ENCODE measurements at places on chromosomes 7 and 10. TPM values are rescaled to one million over a fixed set of nuclear protein-coding genes. Genes with fewer than 3 reads are reported as not detected.
A peak's percentile ranks its signal among the peaks of the same experiment; 100 is the strongest.

DNA sequence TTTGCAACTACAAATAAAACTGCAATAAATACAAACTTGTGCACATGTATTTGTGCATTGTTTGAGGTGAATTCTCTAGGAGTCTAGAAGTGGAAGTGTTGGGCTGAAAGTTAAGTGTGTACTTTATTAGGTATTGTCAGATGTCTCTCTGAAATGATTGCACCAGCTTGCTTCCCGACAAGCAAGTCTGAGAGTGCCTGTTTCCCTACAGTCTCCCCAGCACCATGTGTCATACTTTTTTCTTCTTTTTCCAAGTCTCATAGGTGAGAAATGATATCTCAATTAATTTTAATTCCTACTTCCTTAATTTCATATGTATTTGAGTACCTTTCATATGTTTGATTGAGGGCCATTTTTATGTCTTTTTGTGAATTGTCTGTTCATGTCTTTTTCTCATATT is 336.2 kb downstream of the PAXIP1 start:
- no peak overlapping the region for H3K4me3 ChIP-seq
- H3K27ac ChIP-seq, result no peak overlapping the region
- H3K27me3 ChIP-seq, result no peaks in the 10 kb centered on the region
- H3K4me1 ChIP-seq, result no peaks in the 10 kb centered on the region
- no peak for DNase-seq

GRCh38 chr10:683448-684071 is 5.9 kb downstream of the DIP2C start:
- peak overlapping the region; percentile 66 for H3K27ac ChIP-seq
- no peaks in the 10 kb centered on the region for H3K27me3 ChIP-seq
- no peaks in the 10 kb centered on the region for H3K36me3 ChIP-seq
- no peak for DNase-seq

The NSMCE4A gene
- 31.0 TPM for total RNA-seq

The LRRC61 gene
- not detected for total RNA-seq

DNA sequence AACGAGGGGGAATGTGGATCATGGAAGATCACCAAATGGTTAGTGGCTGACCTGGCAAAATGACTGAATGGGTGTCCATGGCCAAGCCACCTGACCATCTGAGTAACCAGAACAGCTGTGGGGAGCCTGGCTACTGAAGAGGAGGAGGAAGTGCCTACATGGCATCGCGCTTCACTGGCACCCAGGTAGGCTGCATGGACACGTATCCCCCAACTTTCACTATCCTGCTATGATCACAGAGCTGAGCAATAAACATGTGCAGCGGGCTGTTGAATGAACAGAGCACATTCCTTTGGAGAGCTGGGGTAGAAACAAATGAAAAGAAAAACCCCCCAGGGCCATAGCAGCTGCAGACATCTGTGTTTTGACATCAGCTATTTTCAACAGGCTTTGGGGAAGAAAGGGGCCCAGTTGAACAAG is 6.5 kb downstream of the AKR1B1 start:
- no peaks in the 10 kb centered on the region for H3K27me3 ChIP-seq
- peak overlapping the region; percentile 57 for H3K27ac ChIP-seq
- peaks cover 16% of the 10 kb centered on the region for H3K36me3 ChIP-seq
- peaks cover 24% of the 10 kb centered on the region for H3K4me1 ChIP-seq

DNA sequence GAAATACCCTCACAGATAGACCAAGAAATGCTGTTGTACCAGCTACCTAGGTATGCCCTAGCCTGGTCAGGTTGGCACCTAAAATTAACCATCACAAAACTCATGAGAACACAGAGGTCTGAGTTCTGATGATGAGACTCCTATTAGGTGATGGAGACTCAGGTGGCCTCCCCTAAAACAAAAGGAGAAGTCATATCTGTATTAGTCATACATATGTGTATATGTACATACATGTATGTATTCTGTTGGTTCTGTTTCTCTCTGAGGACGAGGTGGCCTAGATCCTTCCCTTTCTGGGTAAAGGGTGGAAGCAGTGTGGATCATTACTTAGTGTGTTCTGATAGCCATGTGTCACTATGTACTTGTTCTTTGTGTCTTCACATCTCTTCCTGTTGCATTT is 207.2 kb upstream of the PRSS1 start:
- no peak for DNase-seq
- no peaks in the 10 kb centered on the region for H3K36me3 ChIP-seq
- H3K27me3 ChIP-seq, result no peaks in the 10 kb centered on the region
- H3K27ac ChIP-seq, result no peak overlapping the region
- peaks cover 19% of the 10 kb centered on the region for H3K4me1 ChIP-seq
- no peak overlapping the region for H3K4me3 ChIP-seq

- no peaks in the 10 kb centered on the region for H3K36me3 ChIP-seq
- H3K4me3 ChIP-seq, result no peak overlapping the region
- no peak for DNase-seq
- H3K27ac ChIP-seq, result no peak overlapping the region
Observed at GRCh38 chr10:29202386-29202940, 86.4 kb upstream of the LYZL1 start.

DNA sequence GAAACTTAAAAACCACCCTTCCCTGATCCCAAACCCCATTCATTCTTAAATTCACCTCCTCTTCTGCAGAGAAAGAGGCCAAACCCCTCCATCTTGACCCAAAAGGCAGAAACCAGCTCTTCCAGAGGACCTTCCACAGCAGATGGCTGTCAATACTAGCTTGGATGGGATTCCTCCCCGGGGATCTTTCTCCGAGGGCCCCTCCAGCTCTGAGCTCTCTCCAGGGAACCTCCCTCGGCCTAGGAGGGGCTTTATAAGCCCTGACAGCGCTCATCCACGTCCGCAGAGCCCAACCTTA is 5.4 kb downstream of the TNRC18 start:
- H3K27me3 ChIP-seq, result no peaks in the 10 kb centered on the region
- H3K27ac ChIP-seq, result peak overlapping the region; percentile 83
- H3K4me3 ChIP-seq, result peak overlapping the region; percentile 80
- H3K36me3 ChIP-seq, result peaks cover 17% of the 10 kb centered on the region
- peaks cover 42% of the 10 kb centered on the region for H3K4me1 ChIP-seq

The ACTR1A gene
- total RNA-seq, result 123 TPM

GRCh38 chr10:48744587-48744986 is 59.9 kb downstream of the WDFY4 start:
- no peaks in the 10 kb centered on the region for H3K4me1 ChIP-seq
- H3K27me3 ChIP-seq, result peaks cover 4% of the 10 kb centered on the region
- H3K36me3 ChIP-seq, result no peaks in the 10 kb centered on the region
- no peak overlapping the region for H3K4me3 ChIP-seq

- no peaks in the 10 kb centered on the region for H3K36me3 ChIP-seq
- H3K27ac ChIP-seq, result no peak overlapping the region
Observed at GRCh38 chr7:148260599-148260998, 330.0 kb upstream of the C7orf33 start.

DNA sequence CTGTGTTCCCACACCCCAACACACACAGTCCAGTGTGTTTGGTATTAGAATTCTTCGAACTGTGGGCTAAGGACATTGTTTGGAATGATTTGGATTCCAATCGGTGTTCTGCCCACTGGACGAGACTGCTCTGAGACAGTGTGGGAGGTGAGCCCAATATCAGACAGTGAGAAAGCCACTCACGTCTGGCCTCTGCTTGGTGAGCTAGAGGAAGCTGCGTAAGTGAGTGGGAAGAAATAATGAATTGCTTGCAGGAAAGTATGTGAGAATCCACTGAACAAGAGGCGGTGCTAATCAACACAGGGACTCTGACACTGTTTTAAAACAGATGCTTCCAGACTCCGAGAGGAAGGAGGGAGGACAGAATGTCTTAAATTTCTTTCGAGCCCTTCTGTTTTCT is 675.0 kb upstream of the ANKRD30A start:
- H3K36me3 ChIP-seq, result no peaks in the 10 kb centered on the region
- H3K4me1 ChIP-seq, result peaks cover 12% of the 10 kb centered on the region
- DNase-seq, result no peak
- H3K27ac ChIP-seq, result no peak overlapping the region
- H3K27me3 ChIP-seq, result no peaks in the 10 kb centered on the region

- H3K36me3 ChIP-seq, result peaks cover 1% of the 10 kb centered on the region
- H3K27ac ChIP-seq, result peak overlapping the region; percentile 70
- H3K4me1 ChIP-seq, result peaks cover 29% of the 10 kb centered on the region
- DNase-seq, result no peak
Observed at GRCh38 chr7:48182718-48183369, 11.6 kb downstream of the ABCA13 start.

- H3K4me1 ChIP-seq, result peaks cover 22% of the 10 kb centered on the region
- DNase-seq, result no peak
- H3K27ac ChIP-seq, result no peak overlapping the region
Observed at GRCh38 chr7:105765846-105766245, 110.6 kb downstream of the ATXN7L1 start.

DNA sequence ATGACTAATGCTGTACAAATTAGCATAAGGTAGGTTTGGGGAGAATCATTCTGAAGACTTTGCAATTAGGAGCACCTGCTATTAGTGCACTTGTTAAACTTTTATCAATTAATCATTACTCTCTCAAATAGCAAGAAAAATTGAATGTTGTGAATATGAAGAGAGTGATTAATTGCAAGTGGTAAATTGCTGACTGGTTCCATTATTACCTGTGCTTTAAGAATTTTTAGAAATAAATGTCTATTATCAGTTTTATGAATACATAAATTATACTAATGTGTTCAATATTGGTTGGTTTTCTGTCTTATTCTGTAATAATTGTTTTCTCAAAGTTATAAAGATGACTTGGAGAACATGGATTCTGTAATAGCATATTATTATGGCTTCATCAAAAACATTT is 47.3 kb upstream of the TMEM26 start:
- no peak overlapping the region for H3K27ac ChIP-seq
- no peaks in the 10 kb centered on the region for H3K36me3 ChIP-seq
- H3K4me1 ChIP-seq, result peaks cover 3% of the 10 kb centered on the region

The AKR1C8 gene
- not detected for total RNA-seq

The KAZALD1 gene
- total RNA-seq, result 43.0 TPM

DNA sequence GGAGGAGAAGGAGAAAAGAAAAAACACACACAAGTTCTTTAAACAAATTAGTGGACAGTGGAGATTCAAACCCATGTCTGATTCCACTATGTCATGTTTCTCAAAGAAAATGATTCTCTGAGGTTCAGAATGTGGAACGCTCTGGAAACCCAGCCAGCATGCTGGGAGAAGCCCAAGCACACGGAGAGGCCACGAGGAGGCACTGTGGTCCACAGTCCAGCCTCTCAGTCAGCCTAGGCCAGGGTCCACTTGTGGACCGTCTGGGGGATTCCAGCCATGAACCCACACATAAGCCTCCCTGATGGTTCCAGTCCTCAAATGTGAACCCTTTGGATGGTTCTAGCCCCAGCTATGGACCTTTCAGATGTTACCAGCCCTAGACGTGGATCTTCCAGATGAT is 73.4 kb downstream of the CAV1 start:
- no peak overlapping the region for H3K4me3 ChIP-seq
- H3K27me3 ChIP-seq, result no peaks in the 10 kb centered on the region
- no peaks in the 10 kb centered on the region for H3K36me3 ChIP-seq
- no peak for DNase-seq

- H3K4me3 ChIP-seq, result no peak overlapping the region
- peaks cover 33% of the 10 kb centered on the region for H3K27me3 ChIP-seq
- peaks cover 14% of the 10 kb centered on the region for H3K4me1 ChIP-seq
Observed at GRCh38 chr10:100895346-100895745, 17.4 kb upstream of the SLF2 start.

- no peaks in the 10 kb centered on the region for H3K4me1 ChIP-seq
- DNase-seq, result no peak
- no peaks in the 10 kb centered on the region for H3K27me3 ChIP-seq
- H3K36me3 ChIP-seq, result no peaks in the 10 kb centered on the region
Observed at GRCh38 chr10:59675812-59676211, 33.8 kb downstream of the SLC16A9 start.

DNA sequence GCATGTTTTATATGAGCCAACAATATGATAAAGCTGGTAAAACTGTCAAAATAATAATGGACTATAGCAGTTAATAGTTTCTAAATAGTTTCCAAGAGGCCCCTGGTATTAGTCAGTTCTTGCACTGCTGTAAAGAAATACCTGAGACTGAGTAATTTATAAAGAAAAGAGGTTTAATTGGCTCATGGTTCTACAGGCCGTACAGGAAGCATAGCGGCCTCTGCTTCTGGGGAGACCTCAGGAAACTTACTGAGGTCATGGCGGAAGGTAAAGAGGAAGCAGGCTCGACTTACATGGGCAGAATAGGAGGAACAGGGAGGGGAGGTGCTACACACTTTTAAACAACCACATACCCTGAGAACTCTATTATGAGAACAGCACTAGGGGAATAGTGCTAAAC is 104.6 kb downstream of the PPP1R9A start:
- H3K4me1 ChIP-seq, result peaks cover 6% of the 10 kb centered on the region
- no peak overlapping the region for H3K4me3 ChIP-seq
- no peak overlapping the region for H3K27ac ChIP-seq
- H3K36me3 ChIP-seq, result no peaks in the 10 kb centered on the region
- no peak for DNase-seq

GRCh38 chr7:85186083-85186520 is 754 bp downstream of the SEMA3D start:
- H3K27ac ChIP-seq, result peak overlapping the region; percentile 86
- peak; percentile 85 for DNase-seq
- H3K36me3 ChIP-seq, result no peaks in the 10 kb centered on the region
- H3K27me3 ChIP-seq, result no peaks in the 10 kb centered on the region

DNA sequence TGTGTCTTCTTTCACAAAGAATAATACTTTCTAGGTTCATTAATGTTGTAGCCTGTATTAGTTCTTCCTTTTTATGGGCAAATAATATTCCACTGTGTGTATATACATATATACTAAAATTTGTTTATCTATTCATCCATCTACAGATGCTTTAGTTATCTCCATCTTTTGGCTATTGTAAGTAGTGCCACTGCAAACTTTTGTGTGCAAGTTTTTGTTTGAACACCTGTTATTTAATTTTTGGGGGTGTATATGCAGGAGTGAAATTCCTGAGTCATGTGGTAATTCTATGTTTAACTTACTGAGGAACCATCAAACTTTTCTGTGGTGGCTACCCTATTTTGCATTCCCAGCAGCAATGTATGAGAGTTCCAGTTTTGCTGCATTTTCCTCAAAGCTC is 37.7 kb upstream of the AGR3 start:
- H3K4me1 ChIP-seq, result peaks cover 64% of the 10 kb centered on the region
- no peak overlapping the region for H3K4me3 ChIP-seq
- H3K27ac ChIP-seq, result no peak overlapping the region
- no peak for DNase-seq

DNA sequence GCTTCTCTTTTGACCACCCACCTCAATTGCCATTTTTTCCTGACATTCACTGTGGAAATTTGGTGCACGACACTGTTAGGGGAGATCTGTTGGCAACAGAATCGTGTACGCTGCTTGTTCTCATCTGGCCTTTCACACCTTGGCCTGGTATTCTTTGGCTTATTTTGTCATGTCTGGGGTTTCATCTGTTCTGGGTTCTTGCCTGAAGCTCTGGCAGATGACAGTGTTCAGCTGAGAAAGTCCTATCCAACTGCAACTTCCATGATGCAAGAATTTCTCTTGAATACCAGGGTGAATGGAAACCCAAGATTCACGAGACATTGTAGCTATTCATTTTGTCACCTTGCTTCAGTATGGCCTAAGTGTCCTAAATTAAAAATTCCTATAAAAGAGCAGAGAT is 82.6 kb upstream of the CELF2 start:
- no peaks in the 10 kb centered on the region for H3K27me3 ChIP-seq
- H3K27ac ChIP-seq, result no peak overlapping the region
- no peak for DNase-seq
- H3K36me3 ChIP-seq, result no peaks in the 10 kb centered on the region
- H3K4me1 ChIP-seq, result no peaks in the 10 kb centered on the region

All from osteocyte (in vitro differentiated cells).